ENCODE measurements at places on chromosomes 4 and X. TPM values are rescaled to one million over a fixed set of nuclear protein-coding genes. Genes with fewer than 3 reads are reported as not detected.

Gene HPSE
- 41.0 TPM for total RNA-seq

Gene F11
- total RNA-seq, result 0.31 TPM

Gene TECRL
- not detected for total RNA-seq

Gene GABRB1
- total RNA-seq, result not detected

Gene EFHC2
- 0.41 TPM for total RNA-seq

DNA sequence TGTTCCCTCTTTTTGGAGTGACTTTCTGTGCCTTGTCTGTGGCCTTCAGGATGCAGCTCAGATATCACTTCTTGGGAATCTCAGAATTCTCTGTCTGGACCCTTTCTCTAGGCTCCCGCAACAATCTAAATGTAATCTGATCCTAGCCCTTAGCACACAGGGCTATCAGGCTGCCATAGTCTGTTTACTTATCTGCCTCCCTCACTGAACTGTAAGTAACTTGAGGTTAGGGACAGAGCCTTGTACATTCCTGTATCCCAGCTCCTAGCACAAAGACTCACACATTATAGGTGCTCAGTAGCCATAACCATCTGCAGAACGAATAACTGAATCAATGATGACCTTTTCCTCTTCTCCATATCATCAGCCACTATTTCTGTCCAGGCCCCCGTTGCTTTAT, 69.5 kb downstream of the RTL9 start:
- H3K4me3 ChIP-seq, result no peak overlapping the region
- DNase-seq, result no peak
- no peaks in the 10 kb centered on the region for H3K4me1 ChIP-seq
- no peak overlapping the region for H3K27ac ChIP-seq
- H3K27me3 ChIP-seq, result no peaks in the 10 kb centered on the region

Gene FDCSP
- not detected for total RNA-seq

GRCh38 chrX:65920620-65921019, 119.3 kb downstream of the VSIG4 start:
- H3K4me3 ChIP-seq, result no peak overlapping the region
- no peak for DNase-seq
- H3K36me3 ChIP-seq, result no peaks in the 10 kb centered on the region
- no peaks in the 10 kb centered on the region for H3K4me1 ChIP-seq

DNA sequence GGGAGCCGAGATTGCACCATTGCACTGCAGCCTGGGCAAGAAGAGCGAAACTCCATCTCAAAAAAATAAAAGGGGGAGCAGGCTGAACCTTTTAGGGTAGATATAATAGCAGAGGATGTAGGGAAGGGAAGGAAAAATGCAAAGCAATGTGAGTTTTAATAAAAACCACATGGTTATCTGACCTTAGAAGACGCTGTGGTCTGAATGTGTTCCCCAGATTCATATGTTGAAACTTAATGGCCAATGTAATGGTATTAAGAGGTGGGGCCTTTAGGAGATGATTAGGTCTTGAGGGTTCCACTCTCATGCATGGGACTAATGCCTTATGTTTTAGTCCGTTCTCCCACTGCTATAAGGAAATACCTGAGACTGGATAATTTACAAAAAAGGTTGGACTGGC, 114.1 kb upstream of the STX18 start:
- no peak overlapping the region for H3K27ac ChIP-seq
- no peaks in the 10 kb centered on the region for H3K36me3 ChIP-seq
- no peak for DNase-seq
- no peaks in the 10 kb centered on the region for H3K27me3 ChIP-seq

Gene SCD5
- total RNA-seq, result 0.38 TPM

Gene PAGE1
- total RNA-seq, result not detected

DNA sequence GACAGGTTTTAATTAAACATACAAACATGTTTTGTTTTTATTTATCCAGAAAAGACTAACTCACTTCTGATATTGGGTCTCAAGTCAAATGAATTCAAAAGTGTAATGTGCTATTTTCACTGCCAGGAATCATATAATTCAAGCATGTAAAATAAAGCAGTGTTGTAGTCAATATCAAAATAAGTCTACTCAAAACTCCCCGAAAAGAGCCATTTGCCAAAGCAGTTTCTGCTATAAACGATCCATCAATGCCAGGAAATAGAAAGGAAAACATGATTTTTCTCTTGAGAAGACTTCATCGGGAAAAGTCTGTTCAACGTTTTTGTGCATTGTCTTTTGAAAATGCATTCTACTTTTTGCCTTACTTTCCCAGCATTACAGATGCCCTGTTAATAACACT, 633.3 kb downstream of the FAT4 start:
- no peaks in the 10 kb centered on the region for H3K36me3 ChIP-seq
- no peak for DNase-seq
- H3K4me3 ChIP-seq, result no peak overlapping the region
- H3K27ac ChIP-seq, result no peak overlapping the region
- no peaks in the 10 kb centered on the region for H3K27me3 ChIP-seq

GRCh38 chrX:117713411-117713810, 403.2 kb downstream of the KLHL13 start:
- no peak overlapping the region for H3K4me3 ChIP-seq
- H3K27me3 ChIP-seq, result no peaks in the 10 kb centered on the region
- peaks cover 14% of the 10 kb centered on the region for H3K4me1 ChIP-seq
- no peak for DNase-seq
- H3K36me3 ChIP-seq, result no peaks in the 10 kb centered on the region

- no peak overlapping the region for H3K4me3 ChIP-seq
- H3K4me1 ChIP-seq, result peaks cover 30% of the 10 kb centered on the region
- peak overlapping the region; percentile 40 for H3K27ac ChIP-seq
- no peak for DNase-seq
- H3K36me3 ChIP-seq, result peaks cover 11% of the 10 kb centered on the region
- peaks cover 4% of the 10 kb centered on the region for H3K27me3 ChIP-seq
Measured at GRCh38 chr4:184433258-184433892, 41.0 kb downstream of the IRF2 start.

DNA sequence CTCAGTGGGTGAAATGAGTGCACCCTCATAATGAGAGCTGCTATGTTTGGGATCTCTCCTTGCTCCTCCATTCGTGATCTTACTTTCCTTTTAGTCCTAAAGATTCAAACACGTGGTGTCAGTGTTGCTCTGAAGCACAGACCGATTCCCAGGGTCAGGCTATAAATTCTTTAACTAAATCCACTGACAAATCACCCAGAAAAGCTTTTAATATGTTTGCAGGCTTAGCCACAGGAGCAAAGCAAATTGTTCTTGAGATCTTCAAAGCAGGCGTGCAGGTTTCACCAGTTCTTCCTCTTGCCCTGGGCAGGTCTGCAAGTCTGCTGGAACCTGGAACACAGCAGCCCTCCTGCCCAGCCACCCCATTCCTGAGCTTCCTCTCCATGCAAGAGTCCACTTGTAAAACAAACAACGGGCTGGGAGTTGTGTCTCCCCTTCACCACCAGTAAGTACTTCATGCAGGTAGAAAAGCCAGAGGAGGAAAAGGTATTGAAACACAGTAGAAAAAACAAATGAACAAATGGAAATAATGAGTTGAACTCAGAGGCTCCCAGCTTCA, 70.1 kb upstream of the ENPP6 start:
- peaks cover 1% of the 10 kb centered on the region for H3K27me3 ChIP-seq
- H3K27ac ChIP-seq, result no peak overlapping the region
- no peak overlapping the region for H3K4me3 ChIP-seq
- H3K4me1 ChIP-seq, result no peaks in the 10 kb centered on the region
- DNase-seq, result no peak
- H3K36me3 ChIP-seq, result no peaks in the 10 kb centered on the region

Gene TRIM60
- total RNA-seq, result not detected

GRCh38 chr4:38034986-38035882, 75.0 kb downstream of the PTTG2 start:
- peaks cover 2% of the 10 kb centered on the region for H3K4me1 ChIP-seq
- no peak overlapping the region for H3K27ac ChIP-seq

GRCh38 chr4:185120631-185120946, 22.5 kb upstream of the SLC25A4 start:
- no peak overlapping the region for H3K4me3 ChIP-seq
- H3K4me1 ChIP-seq, result peaks cover 5% of the 10 kb centered on the region
- no peaks in the 10 kb centered on the region for H3K36me3 ChIP-seq
- H3K27me3 ChIP-seq, result peaks cover 4% of the 10 kb centered on the region
- no peak overlapping the region for H3K27ac ChIP-seq

DNA sequence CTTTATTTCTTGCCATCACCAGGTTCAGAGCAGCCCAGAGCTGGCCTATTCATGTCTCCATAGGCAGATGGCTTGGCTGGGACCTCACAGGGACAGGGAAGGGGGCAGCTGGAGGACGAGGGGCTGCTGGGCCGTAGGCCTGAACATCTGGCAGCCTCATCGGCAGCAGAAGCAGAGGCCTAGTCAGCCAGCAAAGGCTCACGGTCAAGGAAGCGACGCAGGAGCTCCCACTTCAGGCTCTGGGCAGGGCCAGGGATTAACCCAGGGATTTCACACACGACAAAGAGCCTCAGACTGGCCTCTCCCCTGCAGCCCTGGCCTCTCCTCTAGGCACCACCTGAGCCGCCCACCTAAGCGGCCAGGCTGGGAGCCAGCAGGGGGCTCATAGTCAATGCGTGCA, 46.0 kb upstream of the MAN2B2 start:
- peaks cover 8% of the 10 kb centered on the region for H3K27me3 ChIP-seq
- H3K4me1 ChIP-seq, result peaks cover 3% of the 10 kb centered on the region
- H3K4me3 ChIP-seq, result no peak overlapping the region
- H3K27ac ChIP-seq, result no peak overlapping the region
- H3K36me3 ChIP-seq, result no peaks in the 10 kb centered on the region

- no peak for DNase-seq
- peaks cover 28% of the 10 kb centered on the region for H3K4me1 ChIP-seq
- H3K4me3 ChIP-seq, result peak overlapping the region; percentile 79
- peaks cover 11% of the 10 kb centered on the region for H3K27me3 ChIP-seq
- H3K36me3 ChIP-seq, result peaks cover 10% of the 10 kb centered on the region
Measured at GRCh38 chrX:49040376-49040955, 2.7 kb downstream of the TFE3 start.

DNA sequence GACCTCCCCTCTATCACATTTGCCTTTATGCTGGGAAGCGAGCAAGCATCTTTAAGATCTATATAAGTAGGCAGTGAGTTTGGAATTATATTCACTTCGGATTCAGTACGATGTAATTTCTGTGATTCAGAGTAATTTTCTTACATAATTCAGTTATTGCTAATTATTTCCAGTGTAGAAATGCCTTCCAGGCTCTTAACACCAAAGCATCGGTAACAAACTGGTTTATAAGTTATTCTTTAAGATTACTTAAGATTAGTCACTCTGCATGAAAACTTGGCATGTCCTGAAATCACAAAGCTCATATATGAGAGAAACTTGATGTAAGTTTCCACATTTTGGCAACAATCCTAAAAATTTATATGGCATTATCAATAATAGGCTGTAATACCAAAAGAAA, 120.8 kb downstream of the ADAMTS3 start:
- no peak for DNase-seq
- H3K4me3 ChIP-seq, result no peak overlapping the region
- no peaks in the 10 kb centered on the region for H3K36me3 ChIP-seq
- H3K27ac ChIP-seq, result no peak overlapping the region

Gene PF4V1
- not detected for total RNA-seq

Gene COL4A6
- 10.5 TPM for total RNA-seq

Gene SPACA5
- total RNA-seq, result not detected

Gene RHOH
- total RNA-seq, result 20.4 TPM

GRCh38 chrX:34562006-34562405, 95.1 kb downstream of the TMEM47 start:
- no peak overlapping the region for H3K4me3 ChIP-seq
- H3K4me1 ChIP-seq, result peaks cover 5% of the 10 kb centered on the region
- no peaks in the 10 kb centered on the region for H3K36me3 ChIP-seq
- no peak for DNase-seq
- no peak overlapping the region for H3K27ac ChIP-seq

- H3K4me1 ChIP-seq, result peaks cover 40% of the 10 kb centered on the region
- peaks cover 25% of the 10 kb centered on the region for H3K27me3 ChIP-seq
- peak overlapping the region; percentile 80 for H3K4me3 ChIP-seq
- H3K27ac ChIP-seq, result no peak overlapping the region
- H3K36me3 ChIP-seq, result no peaks in the 10 kb centered on the region
Measured at GRCh38 chr4:54229631-54230483, 764 bp downstream of the PDGFRA start.

- H3K36me3 ChIP-seq, result no peaks in the 10 kb centered on the region
- H3K27me3 ChIP-seq, result peaks cover 7% of the 10 kb centered on the region
- peaks cover 8% of the 10 kb centered on the region for H3K4me1 ChIP-seq
- H3K27ac ChIP-seq, result no peak overlapping the region
- DNase-seq, result peak; percentile 70
Measured at GRCh38 chrX:25020905-25021449, 5.2 kb upstream of the ARX start.

DNA sequence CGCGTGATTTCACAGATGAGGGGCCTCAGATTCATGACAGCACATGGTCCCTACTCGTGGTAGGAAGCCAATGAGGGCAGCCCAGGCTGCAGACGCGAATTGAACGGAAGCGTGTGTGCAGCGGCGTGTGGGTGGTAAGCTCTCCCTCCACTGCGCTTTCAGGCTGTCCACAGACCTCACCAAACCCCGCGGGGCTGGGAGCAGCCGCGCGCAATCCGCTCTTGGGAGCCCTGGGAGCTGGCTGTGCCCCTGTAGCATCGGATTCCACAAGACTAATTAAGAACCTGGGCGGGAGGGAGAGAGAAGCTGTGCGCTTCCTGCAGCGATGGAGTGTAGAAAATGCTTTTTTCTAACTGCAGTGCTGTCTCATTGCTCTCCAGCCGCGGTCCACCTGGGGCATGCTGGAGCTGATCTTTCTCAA, 134.9 kb downstream of the STOX2 start:
- peaks cover 3% of the 10 kb centered on the region for H3K36me3 ChIP-seq
- H3K4me3 ChIP-seq, result no peak overlapping the region
- no peak overlapping the region for H3K27ac ChIP-seq
- peaks cover 3% of the 10 kb centered on the region for H3K27me3 ChIP-seq
- peaks cover 8% of the 10 kb centered on the region for H3K4me1 ChIP-seq
- peak; percentile 5 for DNase-seq

GRCh38 chr4:54149323-54149722, 49.4 kb downstream of the GSX2 start:
- no peak overlapping the region for H3K27ac ChIP-seq
- DNase-seq, result no peak
- no peak overlapping the region for H3K4me3 ChIP-seq
- no peaks in the 10 kb centered on the region for H3K4me1 ChIP-seq

DNA sequence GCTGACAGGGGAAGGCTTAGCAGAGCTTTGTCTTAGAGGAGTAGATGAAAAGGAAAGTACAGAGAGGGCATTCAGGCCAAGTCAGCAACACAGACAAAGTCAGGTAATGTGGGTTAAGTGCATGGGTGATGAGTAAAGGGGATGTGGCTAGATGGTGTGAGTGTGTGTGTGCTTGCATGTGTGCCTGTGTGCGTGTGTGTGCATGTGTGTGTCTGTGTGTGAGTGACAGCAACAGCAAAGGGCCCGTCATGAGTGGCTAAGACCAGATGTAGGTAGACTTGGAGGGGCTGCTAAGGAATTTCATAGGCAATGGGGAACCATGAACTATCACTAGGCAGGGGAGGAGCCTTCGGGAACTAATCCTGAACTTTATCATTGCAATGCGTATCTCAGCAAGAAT, 2.2 kb upstream of the GPR78 start:
- peaks cover 15% of the 10 kb centered on the region for H3K27me3 ChIP-seq
- H3K36me3 ChIP-seq, result no peaks in the 10 kb centered on the region
- peaks cover 2% of the 10 kb centered on the region for H3K4me1 ChIP-seq
- no peak for DNase-seq
- H3K27ac ChIP-seq, result no peak overlapping the region

- DNase-seq, result no peak
- no peaks in the 10 kb centered on the region for H3K4me1 ChIP-seq
- no peak overlapping the region for H3K27ac ChIP-seq
- no peak overlapping the region for H3K4me3 ChIP-seq
Measured at GRCh38 chr4:152363086-152363485, 172.8 kb downstream of the FBXW7 start.

GRCh38 chrX:124407226-124407625, 60.9 kb downstream of the SH2D1A start:
- H3K4me1 ChIP-seq, result peaks cover 3% of the 10 kb centered on the region
- no peak overlapping the region for H3K4me3 ChIP-seq
- no peaks in the 10 kb centered on the region for H3K36me3 ChIP-seq
- H3K27ac ChIP-seq, result no peak overlapping the region
